Activated CD4-positive, alpha-beta T cell treated with anti-CD3 and anti-CD28 coated beads for 36 hours (primary cell): ENCODE measurements at places on chromosomes 6 and 20. TPM values are rescaled to one million over a fixed set of nuclear protein-coding genes. Genes with fewer than 3 reads are reported as not detected.

- H3K36me3 ChIP-seq, result no peaks in the 10 kb centered on the region
- H3K27me3 ChIP-seq, result peaks cover 8% of the 10 kb centered on the region
Observed at GRCh38 chr6:148407372-148407771, 64.7 kb downstream of the SASH1 start.

GRCh38 chr6:28772480-28773381 is 151.1 kb downstream of the TRIM27 start:
- H3K27ac ChIP-seq, result peak overlapping the region; percentile 20
- peaks cover 4% of the 10 kb centered on the region for H3K36me3 ChIP-seq
- DNase-seq, result peak; percentile 35

- DNase-seq, result peak; percentile 15
- H3K4me1 ChIP-seq, result peaks cover 9% of the 10 kb centered on the region
- H3K27ac ChIP-seq, result no peak overlapping the region
Observed at GRCh38 chr6:39335780-39336545, 13.5 kb upstream of the KCNK16 start.

DNA sequence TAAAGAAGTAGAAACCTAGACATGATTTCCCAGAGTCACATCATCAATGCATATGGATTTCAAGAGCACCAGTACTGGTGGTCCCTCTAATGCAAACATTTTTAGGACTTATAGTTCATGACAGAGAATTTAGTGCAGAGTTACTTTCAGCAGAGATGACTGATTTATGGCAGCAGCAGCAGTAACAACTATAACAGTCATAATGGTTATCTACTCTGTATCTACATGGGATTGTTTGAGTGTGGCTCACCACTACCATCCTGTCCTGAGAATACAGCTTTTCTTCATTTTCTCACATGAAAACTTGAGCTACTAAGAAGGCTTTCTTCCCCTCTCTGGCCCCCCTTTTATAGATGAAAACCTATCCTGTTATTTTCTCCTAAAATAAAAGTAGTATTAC is 128.5 kb upstream of the ENPP5 start:
- no peak overlapping the region for H3K4me3 ChIP-seq
- peaks cover 16% of the 10 kb centered on the region for H3K27me3 ChIP-seq
- no peak for DNase-seq
- no peaks in the 10 kb centered on the region for H3K36me3 ChIP-seq
- H3K27ac ChIP-seq, result no peak overlapping the region
- no peaks in the 10 kb centered on the region for H3K4me1 ChIP-seq

- DNase-seq, result no peak
- H3K27ac ChIP-seq, result no peak overlapping the region
- H3K27me3 ChIP-seq, result no peaks in the 10 kb centered on the region
- H3K4me3 ChIP-seq, result no peak overlapping the region
- H3K36me3 ChIP-seq, result peaks cover 1% of the 10 kb centered on the region
- H3K4me1 ChIP-seq, result peaks cover 22% of the 10 kb centered on the region
Observed at GRCh38 chr6:21873562-21873961, 280.0 kb downstream of the SOX4 start.

GRCh38 chr6:159969204-159969912 is 476 bp downstream of the IGF2R start:
- DNase-seq, result peak; percentile 58
- H3K27me3 ChIP-seq, result no peaks in the 10 kb centered on the region
- peaks cover 46% of the 10 kb centered on the region for H3K4me1 ChIP-seq
- peak overlapping the region; percentile 93 for H3K4me3 ChIP-seq
- peaks cover 11% of the 10 kb centered on the region for H3K36me3 ChIP-seq

DNA sequence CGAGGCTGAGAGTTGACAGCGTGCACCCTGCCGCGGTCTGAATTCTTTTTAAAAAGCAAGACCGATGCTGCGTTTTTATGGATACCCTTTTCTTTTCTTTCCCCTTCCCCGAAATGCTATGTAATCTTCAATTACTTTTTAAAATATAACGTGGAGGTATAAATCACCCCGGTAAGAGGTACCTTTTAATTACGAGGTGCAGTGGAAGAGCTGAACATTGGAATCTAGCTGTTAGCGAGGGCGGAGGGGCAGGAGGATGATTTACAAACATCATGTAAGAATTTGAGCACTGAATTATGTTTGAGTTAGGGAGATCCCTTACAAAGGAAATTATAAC is 1.2 kb downstream of the EYA2 start:
- DNase-seq, result no peak
- H3K4me1 ChIP-seq, result no peaks in the 10 kb centered on the region
- no peaks in the 10 kb centered on the region for H3K36me3 ChIP-seq
- peaks cover 45% of the 10 kb centered on the region for H3K27me3 ChIP-seq

- H3K27me3 ChIP-seq, result peaks cover 14% of the 10 kb centered on the region
- no peak overlapping the region for H3K4me3 ChIP-seq
- DNase-seq, result no peak
- H3K36me3 ChIP-seq, result no peaks in the 10 kb centered on the region
- peaks cover 10% of the 10 kb centered on the region for H3K4me1 ChIP-seq
Observed at GRCh38 chr20:62632575-62633090, 9.7 kb upstream of the SLCO4A1 start.

GRCh38 chr6:159065759-159066329 is 21.1 kb upstream of the TAGAP start:
- peak overlapping the region; percentile 58 for H3K27ac ChIP-seq
- peaks cover 71% of the 10 kb centered on the region for H3K4me1 ChIP-seq
- H3K4me3 ChIP-seq, result no peak overlapping the region
- no peak for DNase-seq
- peaks cover 6% of the 10 kb centered on the region for H3K36me3 ChIP-seq

GRCh38 chr6:158743033-158743651 is 76.0 kb downstream of the EZR start:
- no peaks in the 10 kb centered on the region for H3K4me1 ChIP-seq
- no peak overlapping the region for H3K4me3 ChIP-seq
- H3K27me3 ChIP-seq, result no peaks in the 10 kb centered on the region
- H3K27ac ChIP-seq, result no peak overlapping the region
- peaks cover 76% of the 10 kb centered on the region for H3K36me3 ChIP-seq

DNA sequence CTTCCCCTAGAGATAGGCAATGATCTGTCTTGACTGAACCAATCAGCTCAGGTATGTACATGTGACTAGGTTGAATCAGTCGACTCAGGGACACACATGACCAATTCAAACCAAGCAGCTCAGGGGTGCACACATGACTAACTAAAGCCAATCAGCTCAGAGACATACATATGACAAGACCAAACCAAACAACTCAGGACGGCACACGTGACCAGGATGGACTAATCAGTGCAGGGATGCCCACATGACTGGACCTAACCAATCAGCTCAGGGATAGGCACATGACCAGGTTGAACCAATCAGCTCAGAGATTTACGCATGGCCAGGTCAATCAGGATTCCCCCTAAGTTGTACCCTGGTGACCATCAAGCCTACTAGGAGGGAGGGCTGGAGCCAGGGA is 310.3 kb downstream of the CDH26 start:
- H3K27ac ChIP-seq, result no peak overlapping the region
- H3K4me3 ChIP-seq, result no peak overlapping the region
- no peaks in the 10 kb centered on the region for H3K27me3 ChIP-seq
- peaks cover 29% of the 10 kb centered on the region for H3K4me1 ChIP-seq

DNA sequence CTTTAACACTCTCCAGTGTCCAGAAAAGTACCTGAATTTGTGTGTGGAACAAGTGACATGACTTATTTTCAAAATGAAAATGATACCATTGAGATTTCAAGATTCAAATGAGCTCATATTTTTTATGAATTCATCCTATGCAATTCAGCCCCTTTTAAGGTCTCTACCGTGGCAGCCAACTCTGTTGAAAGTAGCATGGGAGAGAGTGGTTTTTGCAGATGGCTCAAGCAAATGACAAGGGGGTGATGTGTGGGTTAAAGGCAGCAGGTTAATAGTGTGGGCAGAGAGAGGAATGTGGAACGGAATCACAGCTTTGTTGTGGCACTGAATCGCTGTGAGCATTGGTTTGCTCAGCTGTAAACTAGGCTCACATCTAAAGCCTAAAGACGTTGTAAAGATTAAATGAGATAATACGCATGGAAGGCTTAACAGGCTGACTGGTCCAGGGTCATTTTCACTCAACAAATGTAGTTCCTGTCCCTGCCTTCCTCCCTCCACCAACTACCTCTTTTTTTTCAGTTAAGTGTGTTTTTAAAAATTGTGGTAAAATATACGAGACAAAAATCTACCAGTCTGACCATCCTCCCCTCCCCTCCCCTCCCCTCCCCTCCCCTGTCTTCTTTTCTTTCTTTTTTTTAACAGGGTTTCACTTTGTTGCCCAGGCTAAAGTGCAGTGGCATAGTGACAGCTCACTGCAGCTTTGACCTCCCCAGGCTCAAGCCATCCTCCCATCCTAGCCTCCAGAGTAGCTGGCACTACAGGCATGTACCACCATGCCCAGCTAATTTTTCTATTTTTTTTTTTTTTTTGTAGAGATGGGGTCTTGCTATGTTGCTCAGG is 114.7 kb upstream of the ZNF217 start:
- DNase-seq, result peak; percentile 66
- peaks cover 51% of the 10 kb centered on the region for H3K4me1 ChIP-seq
- H3K27ac ChIP-seq, result peak overlapping the region; percentile 94
- H3K27me3 ChIP-seq, result no peaks in the 10 kb centered on the region
- peak overlapping the region; percentile 59 for H3K4me3 ChIP-seq

- no peak overlapping the region for H3K4me3 ChIP-seq
- no peaks in the 10 kb centered on the region for H3K4me1 ChIP-seq
- DNase-seq, result no peak
- no peaks in the 10 kb centered on the region for H3K27me3 ChIP-seq
Observed at GRCh38 chr6:123338394-123338793, 298.4 kb downstream of the TRDN start.

DNA sequence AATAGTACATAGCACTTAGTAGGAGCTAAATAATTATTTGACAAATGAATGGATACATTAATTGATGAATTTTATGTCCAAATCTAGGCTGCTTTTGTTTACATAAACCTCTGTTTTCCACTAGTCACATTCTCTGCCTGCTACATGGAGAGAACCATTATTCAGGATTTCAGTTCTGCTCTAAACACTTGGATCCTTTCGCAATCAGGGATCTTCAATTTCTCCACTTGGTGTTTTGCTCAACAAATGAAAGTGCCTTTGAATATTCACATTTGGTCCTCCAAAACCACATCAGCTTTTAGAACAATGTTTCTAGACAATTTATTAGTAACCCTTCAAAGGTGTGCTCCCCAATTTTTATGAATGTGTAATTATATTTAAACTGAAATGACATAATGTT is 30.6 kb upstream of the HLA-DQB1 start:
- H3K4me3 ChIP-seq, result no peak overlapping the region
- H3K27me3 ChIP-seq, result peaks cover 34% of the 10 kb centered on the region
- DNase-seq, result no peak
- H3K36me3 ChIP-seq, result no peaks in the 10 kb centered on the region
- H3K27ac ChIP-seq, result no peak overlapping the region

DNA sequence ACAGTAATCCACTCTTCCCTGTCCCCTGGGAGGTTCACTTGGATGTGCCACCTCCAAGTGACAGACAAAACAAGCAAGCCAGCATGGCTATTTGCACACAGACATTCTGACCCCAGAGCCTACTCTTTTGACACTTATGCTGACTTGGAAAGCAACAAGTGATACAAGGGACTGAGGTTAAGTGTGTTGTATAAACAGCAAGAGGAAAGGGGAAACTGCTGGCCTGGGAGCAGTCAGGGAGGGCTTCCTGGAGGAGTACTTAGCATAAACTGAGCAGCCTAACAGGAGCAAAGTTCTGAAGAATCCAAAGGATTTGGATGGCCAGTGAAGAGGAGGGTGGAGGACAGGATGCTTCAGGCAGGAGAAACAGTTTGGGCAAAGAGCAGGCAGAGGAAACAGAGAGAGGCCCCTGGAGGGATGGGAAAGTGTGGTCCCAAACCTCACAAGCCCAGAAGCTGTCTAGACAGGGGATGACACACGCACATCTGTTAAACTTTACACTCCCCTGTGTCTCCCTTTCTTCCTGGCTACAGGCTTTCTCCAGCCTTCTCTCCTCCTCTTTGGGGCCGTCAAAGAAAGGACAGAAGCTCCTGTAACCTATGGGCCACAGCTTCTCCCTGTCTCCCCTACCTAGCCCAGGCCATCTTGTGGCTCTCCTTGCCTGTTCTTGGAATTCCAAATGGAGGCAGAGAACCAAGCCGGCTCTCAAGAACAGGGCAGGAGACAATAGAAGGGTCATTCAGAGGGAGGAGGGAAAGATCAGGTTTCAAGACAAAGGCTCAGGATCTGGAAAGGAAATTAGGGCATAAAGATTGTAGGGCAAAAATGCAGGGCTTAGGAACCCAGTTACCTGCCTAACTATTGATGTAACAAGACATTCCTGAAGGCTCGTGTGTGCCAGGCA is 19.3 kb downstream of the SULF2 start:
- H3K27me3 ChIP-seq, result peaks cover 21% of the 10 kb centered on the region
- no peaks in the 10 kb centered on the region for H3K36me3 ChIP-seq
- no peak overlapping the region for H3K27ac ChIP-seq
- DNase-seq, result no peak
- H3K4me3 ChIP-seq, result no peak overlapping the region

- H3K4me3 ChIP-seq, result no peak overlapping the region
- no peaks in the 10 kb centered on the region for H3K36me3 ChIP-seq
- no peak for DNase-seq
- no peak overlapping the region for H3K27ac ChIP-seq
- H3K27me3 ChIP-seq, result peaks cover 5% of the 10 kb centered on the region
Observed at GRCh38 chr6:113627480-113627879, 229.7 kb upstream of the MARCKS start.

GRCh38 chr20:8220716-8221115 is 88.7 kb downstream of the PLCB1 start:
- no peak overlapping the region for H3K4me3 ChIP-seq
- peaks cover 15% of the 10 kb centered on the region for H3K4me1 ChIP-seq
- H3K27me3 ChIP-seq, result no peaks in the 10 kb centered on the region
- no peak for DNase-seq
- no peaks in the 10 kb centered on the region for H3K36me3 ChIP-seq
- no peak overlapping the region for H3K27ac ChIP-seq

- H3K27ac ChIP-seq, result no peak overlapping the region
- no peaks in the 10 kb centered on the region for H3K36me3 ChIP-seq
- no peak overlapping the region for H3K4me3 ChIP-seq
Observed at GRCh38 chr6:33609019-33609418, 12.1 kb upstream of the ITPR3 start.

GRCh38 chr6:43746071-43746470 is 23.9 kb upstream of the VEGFA start:
- H3K27ac ChIP-seq, result no peak overlapping the region
- no peak for DNase-seq
- no peaks in the 10 kb centered on the region for H3K36me3 ChIP-seq
- H3K27me3 ChIP-seq, result peaks cover 6% of the 10 kb centered on the region
- H3K4me3 ChIP-seq, result no peak overlapping the region

GRCh38 chr6:139368661-139369060 is 5.8 kb downstream of the CITED2 start:
- H3K4me3 ChIP-seq, result no peak overlapping the region
- no peaks in the 10 kb centered on the region for H3K27me3 ChIP-seq
- H3K27ac ChIP-seq, result no peak overlapping the region
- peaks cover 23% of the 10 kb centered on the region for H3K36me3 ChIP-seq
- no peak for DNase-seq
- peaks cover 45% of the 10 kb centered on the region for H3K4me1 ChIP-seq

GRCh38 chr6:2641044-2641725 is 109.5 kb downstream of the MYLK4 start:
- no peak overlapping the region for H3K27ac ChIP-seq
- H3K36me3 ChIP-seq, result no peaks in the 10 kb centered on the region
- peaks cover 36% of the 10 kb centered on the region for H3K27me3 ChIP-seq
- DNase-seq, result no peak
- no peaks in the 10 kb centered on the region for H3K4me1 ChIP-seq
- no peak overlapping the region for H3K4me3 ChIP-seq

Gene ROS1
- not detected for total RNA-seq

Gene DNPH1
- 58.5 TPM for total RNA-seq

Gene LST1
- 9.1 TPM for total RNA-seq

Gene DUSP15
- not detected for total RNA-seq

Gene PSORS1C2
- total RNA-seq, result not detected

Gene TFAP2A
- 0.23 TPM for total RNA-seq

Gene PACRG
- not detected for total RNA-seq

Gene PSORS1C1
- 0.33 TPM for total RNA-seq

Gene GZF1
- total RNA-seq, result 6.9 TPM
